ENCODE measurements at places on chromosomes 7 and 10.

DNA sequence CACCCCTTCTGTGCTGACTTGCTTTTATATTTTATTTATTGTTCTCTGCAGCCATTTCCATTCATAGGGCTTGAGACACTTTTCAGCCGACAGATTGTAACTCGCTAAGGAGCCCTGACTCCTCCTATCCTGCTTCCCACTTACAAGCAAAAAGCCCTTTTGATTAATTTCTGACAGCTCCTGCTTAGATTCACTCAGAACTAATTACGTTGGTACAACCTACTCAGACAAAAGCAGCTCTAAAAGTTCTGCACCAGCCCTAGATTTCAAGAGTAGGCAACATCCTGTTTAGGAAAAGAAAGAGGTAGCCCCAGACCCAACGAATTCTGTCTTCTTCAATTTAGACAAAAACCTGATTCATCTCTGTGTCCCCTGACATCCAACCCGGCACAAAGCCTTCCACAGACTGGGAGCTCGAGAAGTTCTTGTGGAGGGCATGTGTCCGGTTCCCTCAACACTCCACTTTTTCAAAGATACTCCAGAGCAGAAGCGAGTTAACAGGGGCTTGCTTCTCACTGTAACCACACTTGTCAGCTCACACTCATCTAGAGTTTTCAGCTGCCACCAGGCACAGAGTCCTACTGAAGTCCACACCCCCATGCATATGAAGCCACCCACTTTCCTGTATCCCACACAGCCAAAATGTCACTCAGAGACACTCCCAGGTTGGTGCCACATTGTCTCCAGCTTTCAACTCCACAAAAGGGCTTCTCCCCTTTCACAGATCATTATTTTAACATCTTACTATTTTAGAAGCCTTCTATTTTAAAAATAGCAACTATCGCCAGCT, 113.6 kb upstream of the NFE2L3 start:
- DNase-seq: no peak

DNA sequence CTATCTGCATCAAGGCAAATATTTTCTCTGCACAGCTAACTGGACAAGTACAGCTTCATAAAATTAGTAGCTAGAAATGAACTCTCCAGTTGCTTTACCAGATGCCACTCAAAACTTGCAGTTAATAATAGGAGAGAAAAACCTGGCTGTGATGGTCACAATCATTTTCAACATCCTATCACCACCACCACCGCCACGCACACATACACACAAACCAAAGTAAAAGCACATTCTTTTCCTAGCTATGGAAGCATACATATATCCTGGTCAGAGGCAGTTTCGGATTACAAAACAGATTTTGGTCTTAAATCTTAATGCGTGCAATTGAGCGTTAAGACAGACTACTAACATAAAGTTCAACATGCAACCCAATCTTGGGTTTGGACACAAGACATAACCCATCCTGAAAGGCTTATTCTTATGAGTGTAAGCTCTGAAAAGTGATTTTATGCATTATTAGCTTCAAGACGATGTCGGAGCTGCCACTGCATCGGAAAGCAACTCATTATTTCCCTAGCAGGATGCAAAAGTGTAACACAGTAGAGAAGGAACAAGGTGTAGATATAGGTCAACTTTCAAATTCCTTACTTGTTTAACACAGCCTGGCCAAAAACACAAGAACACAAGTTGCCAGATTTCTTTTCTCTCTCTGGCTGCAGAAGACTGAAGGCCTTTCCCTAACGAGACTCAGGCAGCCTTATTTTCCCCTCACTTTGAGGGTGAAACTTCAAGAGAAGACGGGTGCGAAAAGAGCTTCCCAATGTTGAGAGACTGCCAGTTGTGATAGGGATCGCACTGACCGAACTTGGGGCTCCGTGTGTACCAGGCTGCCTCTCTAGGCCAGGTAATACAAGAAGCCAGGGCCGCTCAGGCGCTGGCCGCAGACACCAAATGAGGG, 1.2 kb downstream of the CACUL1 start:
- peak; percentile 48 for DNase-seq

DNA sequence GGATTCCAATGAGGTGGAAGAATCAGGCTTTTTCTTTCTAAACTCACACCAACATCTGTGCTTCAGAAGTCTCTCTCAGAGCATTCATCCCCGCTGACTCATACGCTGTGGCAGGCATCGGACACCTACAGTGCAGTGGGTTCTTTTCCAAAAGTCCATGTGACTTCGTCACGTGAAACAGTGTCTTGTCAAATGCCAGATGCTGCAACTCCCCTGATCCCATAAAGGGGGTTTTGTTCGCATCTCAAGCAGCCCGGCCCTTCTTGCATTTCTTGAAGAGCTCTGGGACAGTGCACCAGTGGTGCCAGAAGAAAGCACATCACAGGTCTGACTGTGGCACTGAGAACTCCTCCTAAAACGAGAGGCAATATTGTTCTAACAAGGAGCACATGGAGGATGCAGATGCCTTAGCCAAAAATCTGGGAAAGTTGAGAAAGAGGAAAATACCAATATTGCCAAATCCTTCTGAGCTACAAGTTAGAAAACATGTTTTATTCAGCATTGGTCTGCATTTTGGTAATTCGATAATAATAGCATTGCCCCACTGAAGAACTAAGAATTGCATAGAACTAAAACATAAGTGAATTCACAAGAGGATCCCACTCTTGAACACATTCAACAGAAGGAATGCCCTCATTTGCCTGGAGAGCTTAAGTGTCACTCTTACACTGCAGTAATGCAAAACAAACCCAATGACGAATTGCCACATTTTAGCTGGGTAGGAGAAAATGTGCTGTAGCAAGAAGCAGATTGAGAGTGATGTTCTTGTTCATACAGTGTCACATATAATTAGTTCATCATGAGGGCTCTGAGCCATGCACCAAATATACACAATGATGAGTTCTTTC, 204.4 kb downstream of the CXCL12 start:
- no peak for DNase-seq

DNA sequence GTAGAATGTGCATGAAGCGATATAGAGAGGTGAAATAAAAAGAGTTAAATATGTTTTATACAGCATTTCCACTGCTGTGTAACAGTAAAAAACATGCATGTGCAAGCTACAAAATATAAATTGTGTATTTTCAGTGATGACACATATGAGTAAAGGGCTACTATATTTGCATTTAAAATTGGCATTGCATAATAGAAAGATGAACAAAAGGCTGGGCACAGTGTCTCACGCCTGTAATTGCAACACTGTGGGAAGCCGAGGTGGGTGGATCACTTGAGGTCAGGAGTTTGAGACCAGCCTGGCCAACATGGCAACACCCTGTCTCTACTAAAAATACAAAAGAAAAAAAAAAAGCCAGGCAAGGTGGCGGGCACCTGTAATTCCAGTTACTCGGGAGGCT, 79.8 kb upstream of the CCDC71L start:
- DNase-seq: no peak

- DNase-seq: no peak
These were observed 6.9 kb upstream of the ZNF485 start for GRCh38 chr10:43599333-43599732.

DNA sequence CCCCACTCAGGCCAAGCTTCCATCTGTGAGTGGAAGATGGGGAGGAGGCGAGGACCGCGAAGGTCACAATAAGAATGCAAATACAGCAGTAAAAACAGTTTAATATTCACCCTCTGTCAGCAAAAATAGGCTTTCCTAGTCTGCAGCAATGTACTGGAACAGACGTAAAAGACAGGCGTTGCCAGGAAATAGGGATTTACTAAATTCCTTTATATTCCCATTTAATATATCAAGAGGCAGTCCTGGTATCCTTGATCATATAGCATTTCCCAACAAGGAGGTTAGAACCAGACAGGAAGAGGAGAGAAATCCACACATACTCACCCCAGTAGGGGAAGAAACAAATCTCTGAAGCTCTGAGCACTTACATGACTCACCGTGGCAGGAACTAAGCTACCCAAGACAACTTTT, 1054.9 kb upstream of the C7orf33 start:
- DNase-seq: no peak

GRCh38 chr10:121076776-121077715, 225.9 kb downstream of the WDR11 start:
- DNase-seq: no peak

DNA sequence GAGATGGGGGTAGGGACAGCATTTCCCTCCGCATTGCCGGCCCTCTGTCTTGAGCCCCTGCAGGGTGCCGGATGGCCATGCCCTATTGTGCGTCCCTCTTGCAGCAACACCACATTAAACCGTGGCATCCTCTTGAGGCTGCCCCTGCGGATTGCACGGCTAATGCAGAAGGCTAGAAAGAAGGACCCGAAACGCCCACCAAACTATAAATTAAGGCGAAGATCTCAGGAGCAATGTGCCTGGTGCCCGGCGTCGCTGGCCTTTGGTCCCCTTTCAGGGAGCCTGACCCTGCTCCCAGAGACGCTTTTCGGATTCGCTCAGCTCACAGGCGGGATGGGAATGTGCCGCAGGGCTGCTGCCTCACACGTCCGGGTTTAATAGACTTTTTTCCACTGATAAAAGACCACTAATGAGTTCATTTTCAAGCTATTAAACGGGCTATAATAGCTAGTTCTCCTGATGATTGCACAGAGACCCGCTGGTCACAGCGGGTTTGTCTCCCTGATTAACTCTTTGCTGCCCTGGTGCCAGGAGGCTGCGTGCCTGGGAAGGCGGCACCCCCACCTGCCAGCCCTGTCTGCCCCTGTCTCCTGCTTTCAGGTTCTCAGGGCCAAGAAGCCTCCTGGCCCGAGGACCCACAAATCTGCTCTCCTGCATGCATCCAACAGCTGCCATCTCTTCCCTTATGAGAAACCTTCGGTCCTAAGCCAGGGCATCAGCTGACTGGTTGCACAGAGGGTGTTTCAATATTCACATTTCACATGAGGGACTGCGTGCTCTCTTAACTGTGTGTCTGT, 128.3 kb downstream of the ADARB2 start:
- no peak for DNase-seq

DNA sequence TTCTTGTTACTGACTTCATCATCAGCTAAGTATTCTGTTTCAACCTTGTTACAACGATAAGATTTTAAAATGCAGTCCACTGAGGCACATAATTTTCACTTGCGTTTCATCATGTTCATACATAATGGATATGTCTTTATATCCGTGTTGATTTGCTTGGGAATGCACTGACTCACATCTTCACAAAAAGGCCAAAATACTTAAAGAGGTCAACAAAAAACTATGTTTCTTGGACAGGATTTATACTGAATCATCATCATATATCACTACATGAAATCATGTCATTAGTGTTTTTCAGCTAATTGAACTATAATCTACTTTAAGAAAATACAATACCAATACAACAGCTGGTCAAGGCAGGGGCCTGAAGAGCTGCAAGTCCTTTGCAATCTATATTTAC, 324.5 kb upstream of the KLF6 start:
- DNase-seq: no peak

DNA sequence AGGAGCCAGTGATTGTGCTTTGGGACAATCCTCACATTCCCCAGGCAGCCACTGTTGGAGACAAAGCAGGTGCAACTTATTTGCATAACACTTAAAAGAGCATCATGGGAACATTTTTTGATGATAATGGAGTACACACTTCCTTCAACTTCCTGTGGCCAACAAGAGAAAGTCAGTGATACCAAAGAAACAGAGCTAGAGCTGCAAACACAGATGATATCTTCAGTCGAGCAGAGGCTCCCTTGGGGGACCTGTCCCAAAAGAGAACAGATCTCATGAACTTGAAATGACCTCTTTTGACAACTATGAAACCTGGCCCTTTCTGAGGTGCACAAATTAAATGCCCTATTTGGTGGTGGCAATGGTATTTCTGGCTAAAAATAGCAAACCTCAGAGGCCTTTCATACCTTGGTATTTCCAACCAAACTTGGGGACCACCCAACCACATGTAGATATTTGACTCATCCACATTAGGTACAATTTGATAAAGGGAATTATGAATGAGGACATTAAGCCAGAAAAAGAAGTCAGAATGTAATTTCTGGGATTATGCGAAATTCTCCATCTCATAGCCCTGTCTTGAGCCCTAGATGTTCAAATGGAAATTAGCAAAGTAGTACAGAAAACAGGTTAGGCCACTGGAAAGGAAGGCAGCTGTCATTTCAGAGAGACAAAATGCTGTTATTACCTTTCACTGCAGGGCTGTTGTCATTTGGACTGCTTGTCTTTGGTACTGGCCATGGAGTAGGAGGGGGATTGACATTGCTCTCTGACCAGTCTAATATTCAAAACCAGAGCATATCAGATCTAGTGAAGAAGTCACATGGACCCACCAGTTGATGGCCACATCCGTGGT, 146.2 kb downstream of the ICA1 start:
- peak; percentile 95 for DNase-seq

DNA sequence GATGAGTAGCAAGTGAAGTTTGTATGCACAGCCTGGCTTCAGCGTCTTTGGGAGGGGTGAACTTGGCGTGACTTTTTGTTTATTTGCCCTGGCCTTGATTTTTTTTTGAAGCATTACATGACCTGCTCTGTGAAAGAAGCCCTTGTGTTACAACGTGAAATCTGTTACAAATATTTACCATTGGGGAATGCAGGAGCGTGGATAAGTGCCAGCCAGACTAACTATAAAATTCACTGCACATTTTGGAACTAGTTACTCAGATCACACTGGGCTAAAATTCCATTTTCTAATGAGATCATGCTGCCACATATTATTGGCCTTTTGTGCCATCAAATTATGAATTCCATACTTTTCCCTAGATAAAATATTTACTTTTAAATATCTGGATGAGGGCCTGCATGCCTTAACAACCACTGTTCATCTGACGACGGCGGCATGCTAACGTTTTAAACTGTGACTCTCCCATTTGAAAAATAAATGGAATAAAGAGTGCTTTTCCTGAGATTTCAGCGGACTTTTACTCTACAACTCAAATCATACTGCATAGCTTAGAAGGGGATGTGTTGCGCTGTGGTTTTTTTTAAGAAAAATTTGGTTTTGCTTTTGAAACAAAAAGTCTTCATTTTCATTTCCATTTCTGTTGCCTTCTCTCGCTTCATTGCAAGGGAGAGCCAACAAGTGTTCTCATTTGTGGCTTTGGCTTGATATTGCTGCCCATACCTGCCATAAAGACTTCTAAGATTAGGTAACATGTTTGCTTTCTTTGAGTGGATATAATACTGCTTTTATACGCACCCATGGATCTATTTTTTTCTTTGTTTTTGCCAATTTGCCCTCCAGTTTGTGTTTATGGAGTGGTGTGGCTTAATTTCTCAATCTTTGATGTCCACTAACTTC, 352.2 kb downstream of the TFEC start:
- DNase-seq: no peak

DNA sequence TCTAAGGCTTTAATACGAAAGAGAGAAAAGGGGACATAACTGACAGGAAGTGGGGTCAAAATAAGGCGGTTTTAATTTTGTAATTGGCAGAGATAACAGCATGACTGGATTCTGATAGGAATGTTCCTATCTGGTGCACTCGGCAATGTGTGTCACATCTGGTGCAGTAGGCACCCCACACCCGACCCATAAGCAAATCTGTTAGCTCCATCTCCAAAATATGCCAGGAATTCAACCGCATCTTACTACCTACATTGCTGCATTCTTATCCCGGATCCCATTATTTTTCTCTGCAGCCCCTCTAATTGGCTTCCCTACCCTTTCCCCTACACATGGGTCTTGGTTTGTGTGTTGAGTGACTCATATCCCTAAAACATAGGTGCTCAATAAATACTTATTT, 19.1 kb upstream of the GALNT11 start:
- no peak for DNase-seq
